Activated CD8-positive, alpha-beta memory T cell treated with anti-CD3 and anti-CD28 coated beads for 48 hours (primary cell): ENCODE measurements at places on chromosomes 16 and 17.

DNA sequence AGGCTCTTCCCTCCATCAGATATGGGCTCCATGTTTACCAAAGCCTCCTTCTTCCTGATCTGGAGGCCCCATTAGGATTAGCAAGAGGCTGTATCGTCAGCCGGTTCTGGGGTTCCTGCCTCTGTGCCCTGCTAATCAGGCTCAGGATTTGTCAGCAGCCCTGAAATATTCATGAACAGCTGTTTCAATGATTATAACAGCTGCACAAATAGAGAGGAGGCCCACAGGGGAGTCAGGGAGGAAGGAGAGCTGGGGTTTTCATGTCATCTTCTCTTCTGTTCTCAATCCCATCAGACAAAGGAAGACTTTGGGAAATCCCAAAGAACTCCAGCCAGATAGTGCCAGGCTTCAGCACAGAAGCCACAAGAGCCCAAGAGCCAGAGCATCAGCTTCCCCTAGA, 72.3 kb upstream of the MMP2 start:
- DNase-seq: no peak

- DNase-seq: no peak
Observed at GRCh38 chr17:50110591-50111349, 15.6 kb downstream of the PDK2 start.

DNA sequence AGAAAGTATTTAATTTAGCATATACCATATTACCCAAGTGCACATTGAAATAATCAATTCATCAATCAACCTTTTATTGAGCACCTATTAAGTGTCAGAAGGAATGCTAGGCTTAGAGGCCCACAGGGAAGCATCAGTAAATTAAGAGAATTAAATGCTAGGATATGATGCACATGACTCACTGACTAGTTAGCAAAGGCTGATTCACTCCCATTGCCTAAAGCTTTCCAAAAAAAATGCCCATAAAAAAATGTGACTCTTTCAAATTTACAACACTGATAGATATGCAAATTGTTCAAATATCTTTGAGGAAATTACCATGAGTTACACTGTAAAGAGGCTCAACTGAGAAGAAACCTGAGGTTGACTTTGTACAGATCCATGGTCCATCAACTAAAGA, 883.3 kb downstream of the CDH11 start:
- no peak for DNase-seq

DNA sequence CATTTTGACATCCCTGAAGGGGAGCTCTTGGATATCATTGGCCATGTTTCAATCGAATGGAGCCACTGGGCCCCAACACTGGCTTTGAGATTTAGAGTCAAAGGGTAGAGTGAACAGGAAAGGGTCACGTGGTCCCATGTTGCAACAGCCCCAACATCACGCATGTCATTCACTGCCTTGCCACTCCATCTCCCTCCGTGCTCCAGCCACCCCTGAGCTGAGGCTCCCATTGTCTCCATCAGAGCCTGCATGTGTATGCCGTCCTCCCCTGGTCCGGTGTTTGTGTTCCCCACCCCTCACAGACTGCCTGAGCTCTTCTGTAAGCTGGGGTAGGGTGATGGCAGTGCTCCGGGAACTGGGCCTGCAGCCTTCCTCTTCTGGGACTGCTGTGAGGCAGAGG, 12.1 kb downstream of the NFE2L1 start:
- DNase-seq: no peak

DNA sequence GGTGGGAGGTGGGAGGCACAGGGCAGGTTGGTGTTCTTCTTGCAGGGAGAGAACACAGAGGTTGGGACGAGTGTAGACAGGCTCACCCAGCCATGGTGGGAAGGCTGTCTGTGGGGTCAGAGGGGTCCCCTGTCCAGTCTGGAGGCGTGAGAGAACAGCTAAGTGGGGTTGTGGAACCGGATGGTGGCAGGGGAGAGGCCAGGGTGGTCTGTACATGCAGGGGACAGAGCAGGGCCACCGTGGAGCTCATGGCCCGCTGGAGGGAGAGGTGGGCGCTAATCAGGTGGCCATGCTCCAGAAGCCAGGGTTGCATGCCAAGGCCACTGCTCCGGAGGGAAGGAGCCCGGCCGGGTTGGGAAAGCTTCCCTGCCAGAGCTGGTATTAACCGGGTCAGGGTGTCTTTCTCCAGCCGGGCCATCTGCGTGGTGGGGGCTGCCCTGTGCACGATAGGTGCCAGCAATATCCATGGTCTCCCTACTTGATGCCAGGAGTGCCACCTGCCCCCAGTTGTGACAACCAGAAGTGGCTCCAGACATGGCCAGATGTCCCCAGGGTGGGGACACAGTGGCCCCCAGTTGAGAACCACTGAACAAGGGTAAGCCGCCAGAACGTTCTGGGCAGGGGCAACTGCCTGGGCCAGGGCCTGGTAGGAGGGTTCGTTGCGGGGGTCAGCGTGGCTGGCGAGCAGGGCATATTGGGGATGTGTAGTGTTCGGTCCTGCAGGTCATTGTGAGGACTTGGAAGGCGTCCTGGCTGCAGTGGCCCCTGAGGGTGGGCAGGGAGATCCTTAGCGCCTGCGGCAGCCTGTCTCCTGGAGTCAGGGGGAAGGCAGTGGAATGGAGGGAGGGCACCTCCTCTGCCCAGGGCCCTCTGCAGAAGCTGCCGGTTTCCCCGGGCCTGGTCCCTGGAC, 5.1 kb downstream of the SNN start:
- no peak for DNase-seq

DNA sequence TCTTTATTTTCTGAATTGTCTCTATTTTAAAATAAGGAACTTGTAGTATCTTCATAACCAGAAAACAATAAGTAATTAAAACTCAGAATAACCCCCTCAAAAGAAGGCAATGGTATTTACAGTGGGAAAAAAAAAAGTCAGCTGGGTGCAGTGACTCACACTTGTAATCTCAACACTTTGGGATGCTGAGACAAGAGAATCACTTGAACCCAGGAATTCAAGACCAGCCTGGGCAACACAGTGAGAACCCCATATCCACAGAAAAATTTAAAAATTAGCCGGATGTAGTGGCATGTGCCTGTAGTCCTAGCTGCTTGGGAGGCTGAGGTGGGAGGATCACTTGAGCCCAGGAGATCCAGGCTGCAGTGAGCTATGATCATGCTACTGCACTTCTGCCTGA, 33.5 kb downstream of the ADAM11 start:
- DNase-seq: no peak

- no peak for DNase-seq
Observed at GRCh38 chr17:2435181-2435741, 34.4 kb upstream of the MNT start.

DNA sequence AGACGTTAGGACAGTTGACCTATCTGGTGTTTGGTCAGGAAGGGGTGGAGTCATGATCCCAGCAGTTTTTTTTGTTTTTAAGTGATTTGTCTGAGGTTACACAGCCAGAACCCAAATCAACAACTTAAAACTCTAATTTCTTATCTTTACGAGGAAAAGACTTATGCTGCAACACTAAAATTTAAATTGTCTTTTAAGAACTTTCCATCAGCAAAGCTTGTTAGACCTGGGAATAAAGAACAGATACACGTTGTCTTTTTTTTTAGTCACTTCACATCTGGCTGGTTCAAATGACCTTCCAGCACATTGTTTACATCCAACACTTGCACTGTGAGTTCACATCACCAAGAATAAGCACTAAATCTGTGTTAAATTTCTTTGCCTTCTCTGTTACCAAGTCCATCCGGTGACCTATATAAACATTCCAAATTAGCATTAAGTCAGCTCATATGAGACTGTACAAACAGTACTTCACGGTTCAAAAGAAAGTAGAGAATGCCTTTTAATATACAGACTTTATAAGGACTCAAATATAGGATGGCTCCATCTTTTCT, 115.0 kb downstream of the HS3ST2 start:
- no peak for DNase-seq
